Activated T-helper 1 cell treated with anti-CD3 and anti-CD28 coated beads, Interleukin-12 subunit alpha, Interleukin-12 subunit beta, Interleukin-2, Interleukin-4 antibody, amounts not matched to agents 30 ng/mL and 10 ng/mL and 1 ng/mL, durations not matched to agents 14 hours and 24 hours and 36 hours (primary cell): ENCODE measurements at places on chromosomes 5 and 9. TPM values are rescaled to one million over a fixed set of nuclear protein-coding genes. Genes with fewer than 3 reads are reported as not detected.

The ADAMTS2 gene
- not detected in 2 replicates for total RNA-seq

The POU4F3 gene
- not detected in 2 replicates for total RNA-seq

The PCDHB5 gene
- total RNA-seq, result not detected in 2 replicates

The TRAPPC13 gene
- 21.7 and 23.7 TPM in 2 replicates for total RNA-seq
